ENCODE measurements at places on chromosomes 16 and 17.

- DNase-seq = no peak
These were observed 22.1 kb downstream of the COQ7 start for GRCh38 chr16:19089410-19089955.

- peak; percentile 65 for DNase-seq
These were observed 14.5 kb downstream of the GLIS2 start for GRCh38 chr16:4330277-4330874.

- DNase-seq = no peak
These were observed 86.9 kb downstream of the RBBP6 start for GRCh38 chr16:24626256-24626655.

DNA sequence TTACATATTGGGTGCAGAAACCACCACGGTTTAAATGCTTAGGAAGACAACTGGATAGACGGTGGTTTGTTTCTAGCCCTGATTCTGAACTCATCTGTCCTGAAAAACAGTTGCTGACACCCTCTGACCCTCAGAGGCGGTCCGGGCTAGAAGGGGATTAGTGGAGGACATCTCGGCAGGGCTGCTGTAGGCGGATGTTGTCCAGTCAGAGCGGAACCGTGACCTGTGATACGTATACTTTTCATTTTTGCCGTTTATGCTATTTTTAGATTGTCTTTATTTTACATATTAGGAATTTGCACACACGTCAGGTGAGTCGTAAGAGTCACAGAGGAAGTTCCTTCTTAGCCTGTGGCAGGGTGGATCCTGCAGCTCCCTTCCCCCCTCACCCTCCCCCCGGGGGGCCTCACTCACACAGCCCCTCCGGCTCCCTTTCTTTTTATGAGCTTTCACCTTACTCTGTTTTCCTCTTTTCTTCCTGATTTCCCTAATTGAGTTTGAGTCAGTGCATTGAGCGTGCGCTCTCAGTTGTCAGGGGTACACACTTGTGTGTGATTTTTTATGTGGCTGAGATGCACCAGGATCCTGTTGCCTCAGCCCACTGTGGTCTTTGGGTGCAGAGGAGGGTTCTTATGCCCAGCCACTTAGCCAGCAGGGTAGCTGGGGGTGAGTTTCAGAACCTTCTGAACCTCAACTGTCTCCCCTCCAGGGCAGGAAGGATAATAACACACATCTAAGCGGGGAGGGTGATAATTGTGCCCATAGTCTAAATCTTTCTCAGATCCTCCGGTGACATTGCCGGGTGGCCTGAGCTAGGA lies 211.1 kb upstream of the CHMP6 start:
- no peak for DNase-seq

GRCh38 chr17:38602453-38602852 lies 3.3 kb downstream of the SRCIN1 start:
- no peak for DNase-seq

- no peak for DNase-seq
These were observed 6.6 kb downstream of the NPLOC4 start for GRCh38 chr17:81630274-81630673.

- no peak for DNase-seq
These were observed 105.8 kb upstream of the METRNL start for GRCh38 chr17:82973456-82974135.

DNA sequence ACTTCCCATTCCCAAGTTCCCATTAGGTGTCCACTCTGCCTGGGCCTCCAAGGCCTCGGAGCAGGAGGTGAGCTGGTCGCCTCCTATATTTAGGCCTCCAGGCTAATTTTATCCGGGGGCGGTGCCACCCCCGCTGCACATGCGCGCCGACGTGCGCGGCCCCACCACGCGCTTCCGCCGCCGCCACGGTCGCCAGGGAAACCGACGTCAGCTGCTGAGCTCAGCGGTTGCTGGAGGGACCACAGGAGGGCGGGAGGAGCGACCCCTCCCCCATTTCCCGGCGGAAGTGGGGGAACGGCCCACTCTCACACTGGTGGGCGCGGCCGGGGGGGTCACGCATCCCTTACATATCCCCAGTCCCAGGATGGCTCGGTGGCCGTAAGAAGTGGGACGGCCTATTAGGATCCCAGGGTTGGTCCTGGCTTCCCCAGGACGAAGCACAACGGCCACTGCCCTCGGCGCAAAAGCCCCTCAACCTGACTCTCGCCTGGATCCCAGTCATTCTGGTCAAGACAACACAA lies 1.0 kb downstream of the PER1 start:
- peak; percentile 74 for DNase-seq

GRCh38 chr16:81912395-81912794 lies 98.9 kb downstream of the SDR42E1 start:
- DNase-seq = no peak

GRCh38 chr17:78490156-78490555 lies 87.0 kb downstream of the DNAH17 start:
- DNase-seq = no peak

GRCh38 chr17:42779936-42780850 lies at the start of gene WNK4:
TSS of gene WNK4 (plus strand) at chr17:42780610. CDS start at chr17:42780699, 89 bp downstream.
- no peak for DNase-seq

DNA sequence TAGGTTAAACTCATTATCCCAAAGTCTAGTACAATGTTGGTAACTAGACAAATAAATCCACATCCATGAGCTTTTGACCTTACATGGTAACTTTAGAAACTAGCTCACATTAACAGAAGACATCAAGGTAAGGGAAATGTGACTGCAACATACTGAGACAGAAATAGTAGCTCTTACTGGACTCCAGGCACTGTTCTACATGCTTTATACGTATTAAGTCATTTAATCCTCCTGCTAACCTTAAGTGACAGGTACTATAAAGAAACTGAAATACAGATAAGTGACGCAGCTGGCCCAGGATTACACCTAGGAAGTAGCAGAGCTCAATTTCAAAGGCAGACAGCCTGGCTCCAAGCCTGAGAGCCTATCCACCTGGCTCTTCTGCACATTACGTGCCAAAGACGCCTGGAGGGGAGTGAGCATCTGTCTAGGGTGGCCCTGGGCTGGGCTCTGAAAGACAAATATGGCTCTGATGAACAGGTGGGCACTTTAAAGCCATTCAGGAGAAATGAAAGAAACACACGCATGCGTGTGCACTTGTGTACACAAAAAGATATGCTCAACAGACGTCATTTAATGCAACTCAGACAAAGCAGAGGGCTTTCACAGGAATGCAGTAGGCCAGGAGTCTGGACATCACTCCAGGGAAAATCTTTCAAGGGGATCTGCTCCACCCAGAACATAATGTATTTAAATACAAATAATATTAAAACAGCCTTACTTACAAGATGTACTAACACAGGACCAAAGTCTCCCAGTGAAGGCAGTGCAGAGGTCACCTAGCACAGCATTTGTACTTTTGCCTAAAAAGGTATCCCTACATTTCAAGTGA lies 4.4 kb downstream of the ZC3H7A start:
- DNase-seq = no peak

- DNase-seq = no peak
These were observed 282.4 kb downstream of the ABCC12 start for GRCh38 chr16:47873434-47873833.

DNA sequence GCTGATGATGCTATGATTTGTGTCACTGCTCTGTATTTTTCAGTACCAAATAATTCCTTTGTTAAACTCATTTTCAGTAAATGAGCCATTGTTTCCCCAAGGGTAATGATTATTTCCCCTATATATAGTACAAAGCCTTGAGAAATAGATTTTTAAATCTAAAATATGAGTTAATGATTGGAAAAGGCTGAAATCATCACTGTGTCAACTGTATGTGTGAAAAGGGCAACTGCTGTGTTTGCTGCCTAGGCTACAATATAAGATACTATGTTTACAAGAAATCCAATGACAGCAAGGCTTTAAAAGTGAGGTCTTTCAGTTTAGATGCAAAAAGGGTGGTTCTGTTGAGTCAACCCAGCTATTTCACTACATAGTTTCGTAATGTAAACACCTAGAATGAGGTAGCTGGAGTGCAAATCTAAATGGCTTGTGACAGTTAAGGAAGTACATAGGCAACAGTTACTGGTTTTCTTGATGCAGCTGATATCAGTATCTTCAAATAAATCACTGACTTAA lies 15.3 kb downstream of the NLK start:
- no peak for DNase-seq

GRCh38 chr16:87505834-87506233 lies 13.0 kb upstream of the ZCCHC14 start:
- no peak for DNase-seq

DNA sequence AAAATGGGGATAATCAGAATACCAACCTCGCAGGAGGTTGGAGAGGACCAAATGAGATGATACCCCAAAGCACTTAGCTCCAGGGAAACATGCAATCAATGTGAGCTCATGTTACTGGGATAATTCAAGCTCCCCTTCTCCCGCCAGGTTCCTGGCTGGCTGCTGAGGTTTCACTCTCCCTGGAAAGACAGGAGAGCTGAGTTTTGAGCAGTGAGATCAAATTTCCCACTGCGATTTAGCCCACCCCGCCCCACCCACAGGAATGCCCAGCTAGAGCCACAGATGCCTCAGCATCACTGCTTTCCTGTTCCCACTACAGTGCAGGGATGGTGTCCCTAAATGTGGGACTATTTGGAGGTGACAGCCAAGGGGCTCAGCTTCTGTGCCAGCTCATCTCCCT lies 56.7 kb downstream of the ZNF423 start:
- DNase-seq = no peak

- DNase-seq = peak; percentile 18
These were observed 60.9 kb downstream of the RPTOR start for GRCh38 chr17:80605326-80606066.

GRCh38 chr16:8512941-8513624 lies 77.2 kb downstream of the TMEM114 start:
- no peak for DNase-seq

DNA sequence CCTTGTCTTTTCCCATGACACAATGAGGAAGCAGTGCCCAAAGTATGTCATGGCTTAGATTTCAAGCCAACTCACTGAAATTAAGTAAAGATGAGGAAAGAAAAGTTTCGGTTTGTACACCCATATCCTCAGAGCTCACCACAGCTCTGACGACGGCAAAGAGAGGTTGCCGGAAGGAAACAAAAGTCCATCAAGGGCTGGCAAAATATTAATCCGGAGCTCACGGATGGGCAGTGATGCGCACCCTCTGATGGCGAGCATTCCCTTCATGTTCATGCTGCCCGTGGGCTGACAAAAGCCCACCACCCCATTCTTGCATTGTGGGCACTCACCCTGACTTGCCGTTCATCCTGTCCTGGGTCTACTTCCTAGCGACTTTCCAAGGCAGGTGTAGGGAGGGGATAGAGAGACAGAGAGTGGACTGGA lies 103.1 kb downstream of the SOX9 start:
- DNase-seq = no peak

GRCh38 chr16:57962756-57963155 lies 8.2 kb downstream of the CNGB1 start:
- DNase-seq = no peak

- peak; percentile 62 for DNase-seq
These were observed 141.0 kb upstream of the CIBAR2 start for GRCh38 chr16:85253084-85253941.

- DNase-seq = no peak
These were observed 98.6 kb upstream of the EEF2KMT start for GRCh38 chr16:5196204-5196603.

DNA sequence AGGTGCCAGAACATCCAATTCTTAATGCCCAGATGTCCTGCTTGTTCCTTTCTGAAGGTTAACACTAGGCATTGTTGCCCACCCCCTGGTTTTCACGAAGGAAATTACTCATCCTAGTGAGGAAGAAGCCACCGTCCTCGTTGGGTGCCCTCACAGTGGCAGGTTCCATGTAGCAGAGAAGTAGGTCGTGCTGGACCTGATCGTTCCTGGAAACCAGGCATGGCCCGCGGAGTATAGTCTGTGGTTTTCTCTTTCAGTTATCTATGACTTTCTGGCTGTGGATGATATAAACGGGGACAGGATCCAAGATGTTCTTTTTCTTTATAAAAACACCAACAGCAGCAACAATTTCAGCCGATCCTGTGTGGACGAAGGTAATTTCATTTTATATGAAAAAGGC lies 16.5 kb downstream of the RGS11 start:
- DNase-seq = no peak

GRCh38 chr16:88034770-88035169 lies 83.5 kb downstream of the BANP start:
- no peak for DNase-seq

GRCh38 chr16:4328046-4328781 lies 12.3 kb downstream of the GLIS2 start:
- DNase-seq = no peak

DNA sequence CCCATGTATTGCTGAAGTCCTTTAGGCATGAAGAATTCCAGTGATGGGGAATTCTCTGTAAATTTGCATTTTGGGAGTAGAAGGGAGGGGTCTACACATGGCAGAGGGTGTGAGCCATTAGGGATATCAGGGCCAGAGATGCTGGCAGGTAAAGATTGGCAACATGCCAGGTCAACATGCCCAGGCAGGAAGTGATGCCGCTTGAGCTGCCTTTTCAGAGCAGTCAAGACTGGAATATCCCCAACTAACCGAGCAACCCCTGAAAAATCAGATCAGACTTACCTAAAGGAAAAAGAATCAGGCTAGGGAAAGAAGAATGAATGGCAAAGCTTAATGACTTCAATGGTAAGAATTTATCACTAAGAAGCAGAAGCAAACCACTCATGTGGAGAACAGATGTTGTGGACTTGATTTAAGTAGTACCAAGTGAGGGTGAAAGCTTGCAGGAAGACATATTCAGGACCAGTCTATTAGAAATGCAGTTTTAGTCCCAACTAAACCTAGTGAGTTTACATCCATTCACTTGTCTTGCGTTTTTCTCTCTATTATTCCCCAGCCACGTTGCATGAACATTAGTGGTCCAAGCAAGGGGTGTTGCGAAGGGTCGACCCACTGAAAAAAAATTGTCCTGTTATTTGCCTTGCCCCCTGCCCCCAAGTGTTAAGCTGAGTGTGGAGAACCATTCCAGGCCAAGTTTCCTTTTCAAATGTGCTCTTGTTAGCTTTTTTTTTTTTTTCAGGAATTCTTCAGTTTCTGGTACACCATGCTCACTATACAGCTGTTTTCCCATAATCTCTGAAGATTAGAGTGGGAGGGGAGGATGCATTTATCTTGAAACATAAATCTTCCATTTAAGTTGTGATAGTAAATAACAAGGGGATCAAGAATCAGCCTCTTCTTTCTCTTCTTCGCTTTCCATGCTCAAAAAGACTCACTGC lies 105.2 kb downstream of the ABCA8 start:
- no peak for DNase-seq

DNA sequence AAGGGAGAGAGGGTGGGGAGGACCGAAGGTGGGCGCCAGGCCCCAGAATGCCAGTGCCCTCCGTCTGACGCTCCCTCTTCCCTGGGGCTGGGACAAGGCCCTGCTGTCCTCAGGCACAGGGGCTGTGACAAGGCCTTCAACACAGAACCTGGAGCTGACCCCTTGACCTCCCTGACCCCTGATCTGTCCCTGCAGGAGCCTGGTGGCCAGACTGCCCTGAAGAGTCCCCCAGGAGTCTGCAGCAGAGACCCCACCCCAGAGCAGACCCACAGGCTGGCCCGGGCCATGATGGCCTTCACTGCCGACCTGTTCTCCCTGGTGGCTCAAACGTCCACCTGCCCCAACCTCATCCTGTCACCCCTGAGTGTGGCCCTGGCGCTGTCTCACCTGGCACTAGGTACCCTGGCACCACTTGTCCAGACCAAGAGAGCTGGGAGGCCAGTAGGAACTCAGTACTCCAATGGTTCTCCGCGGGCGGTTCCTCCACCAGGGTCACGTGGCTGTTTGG lies 2.9 kb downstream of the SERPINF2 start:
- no peak for DNase-seq

GRCh38 chr16:49951574-49952195 lies 73.3 kb upstream of the CNEP1R1 start:
- no peak for DNase-seq

Measured in stimulated activated CD4-positive, alpha-beta T cell treated with anti-CD3 and anti-CD28 coated beads, Interleukin-15, amount 100 ng/mL, for 1 hour (primary cell).